Stimulated activated CD8-positive, alpha-beta memory T cell treated with anti-CD3 and anti-CD28 coated beads, Interleukin-7, amount 100 ng/mL, for 48 hours (primary cell): ENCODE measurements at places on chromosomes 3 and 15.
A peak's percentile ranks its signal among the peaks of the same experiment; 100 is the strongest.

DNA sequence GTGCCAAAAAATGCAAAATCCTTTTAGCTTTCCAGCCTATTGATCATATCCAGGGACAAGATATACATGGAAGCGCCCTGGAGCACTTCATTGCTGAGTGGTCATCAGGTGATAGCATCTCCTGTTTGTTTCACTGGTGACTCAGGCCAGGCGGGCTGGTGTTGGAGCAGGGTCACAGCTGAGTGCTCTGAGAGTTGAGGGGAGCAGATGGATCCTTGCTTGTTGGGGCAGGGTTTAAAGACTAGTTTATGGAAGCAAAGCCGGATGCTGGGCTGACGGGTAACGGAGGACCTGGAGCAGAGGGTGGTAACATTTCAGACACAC lies 405.0 kb upstream of the TPM1 start:
- no peak for DNase-seq

GRCh38 chr15:96336108-96336595 lies 5.7 kb downstream of the NR2F2 start:
- no peak for DNase-seq

GRCh38 chr3:151863611-151864010 lies 9.8 kb upstream of the SUCNR1 start:
- DNase-seq = no peak

GRCh38 chr3:126538316-126538715 lies 14.4 kb downstream of the CHST13 start:
- DNase-seq = no peak

DNA sequence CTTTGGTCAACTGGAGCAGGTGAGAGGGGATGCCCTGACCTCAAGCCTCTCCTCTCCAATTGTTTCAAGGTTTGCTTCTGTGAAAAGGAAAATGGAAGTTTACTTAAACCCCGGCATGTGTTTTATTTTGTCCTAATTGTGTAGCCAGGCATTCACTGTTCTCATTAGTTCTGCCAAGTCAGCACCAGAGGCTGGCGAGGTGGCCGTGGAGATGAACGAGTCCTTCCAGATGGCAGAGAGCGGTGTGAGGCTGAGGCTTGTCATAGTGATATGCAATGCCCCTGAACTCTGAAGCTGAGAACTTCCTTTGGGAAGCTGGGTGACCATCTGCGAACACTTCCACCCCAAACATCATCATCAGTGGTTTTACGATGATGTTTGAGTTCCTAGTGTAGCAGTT lies 199.6 kb downstream of the TJP1 start:
- DNase-seq = no peak

DNA sequence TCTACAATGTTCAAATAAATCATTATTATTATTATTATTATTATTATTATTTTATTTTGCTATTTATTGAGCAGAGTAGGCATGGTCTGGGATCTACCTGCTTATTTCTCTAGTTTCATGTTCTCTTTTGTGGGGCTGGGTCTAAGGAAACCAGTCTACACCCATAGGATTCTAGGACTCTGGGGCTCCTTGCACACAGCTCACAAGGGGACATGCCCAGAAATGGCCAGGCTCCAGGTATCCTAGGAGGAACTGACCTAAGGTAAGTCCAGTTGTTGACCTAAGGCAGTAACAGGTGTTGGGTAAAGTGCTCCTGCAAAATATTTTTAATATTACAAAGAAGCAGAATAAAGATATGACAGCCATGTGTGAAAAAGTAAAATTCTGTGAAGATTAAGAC lies 149.6 kb upstream of the TBL1XR1 start:
- no peak for DNase-seq

GRCh38 chr15:38130740-38131498 lies 121.7 kb upstream of the SPRED1 start:
- DNase-seq = no peak

DNA sequence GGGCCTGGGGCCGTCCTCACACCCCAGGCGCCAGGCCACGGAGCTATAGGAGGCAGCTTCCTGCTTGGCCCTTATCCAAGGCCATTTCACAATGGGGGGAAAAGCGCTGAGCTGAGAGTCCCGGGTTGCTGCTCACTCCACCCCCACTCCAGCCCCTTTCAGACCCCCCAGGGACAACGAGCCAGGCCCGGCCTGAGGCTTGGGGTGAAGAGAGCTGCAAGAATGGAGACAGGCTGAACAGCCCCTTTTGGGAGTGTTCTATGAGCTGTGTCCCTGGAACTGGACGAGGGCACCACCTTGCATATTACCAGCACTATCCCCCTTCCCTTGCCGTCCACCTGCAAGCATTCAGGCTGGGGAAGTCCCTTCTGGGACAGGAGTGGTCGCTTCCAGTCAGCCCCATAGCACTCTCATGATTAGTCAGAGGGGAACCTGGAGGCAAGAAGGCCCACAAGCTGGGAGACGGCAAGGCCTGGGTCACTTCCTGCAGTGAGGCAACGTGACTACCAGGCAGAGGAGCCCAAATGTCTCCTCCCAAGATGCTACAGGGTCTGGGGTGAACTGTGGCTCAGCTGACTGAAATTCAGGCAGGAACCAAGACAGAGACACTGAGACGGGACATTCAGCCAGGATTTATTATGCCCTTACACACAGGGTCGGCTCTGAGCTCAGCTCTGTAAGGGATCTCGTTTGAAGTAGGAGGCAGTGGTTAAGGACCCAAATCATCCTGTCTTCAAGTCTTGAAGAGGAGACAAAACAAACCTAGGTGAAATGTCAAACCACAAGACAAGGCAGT lies 8.6 kb upstream of the SRP14 start:
- DNase-seq = peak; percentile 83

- peak; percentile 23 for DNase-seq
Measured at GRCh38 chr15:43253431-43254403, 13.0 kb downstream of the TGM5 start.

DNA sequence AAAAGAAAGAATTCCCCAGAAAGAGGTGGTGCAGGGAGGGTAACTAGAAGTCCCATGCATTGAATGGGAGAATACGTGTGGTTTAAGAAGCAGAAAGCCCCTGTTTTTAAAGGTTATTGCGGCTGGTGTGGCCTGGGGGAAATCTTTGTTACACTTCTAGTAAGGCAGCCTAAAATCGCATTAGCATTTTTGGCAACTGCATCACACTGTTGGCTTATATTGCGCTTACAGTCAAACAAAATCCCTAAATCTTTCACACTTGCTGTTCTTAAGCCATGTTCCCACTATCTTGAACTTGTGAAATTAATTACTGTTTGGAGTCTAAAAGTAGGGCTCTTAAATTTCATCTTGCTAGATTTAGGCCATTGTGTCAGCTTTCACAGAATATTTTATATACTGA lies 66.0 kb upstream of the GOLIM4 start:
- DNase-seq = no peak

- DNase-seq = no peak
Measured at GRCh38 chr15:69316291-69316690, 17.6 kb downstream of the PAQR5 start.

DNA sequence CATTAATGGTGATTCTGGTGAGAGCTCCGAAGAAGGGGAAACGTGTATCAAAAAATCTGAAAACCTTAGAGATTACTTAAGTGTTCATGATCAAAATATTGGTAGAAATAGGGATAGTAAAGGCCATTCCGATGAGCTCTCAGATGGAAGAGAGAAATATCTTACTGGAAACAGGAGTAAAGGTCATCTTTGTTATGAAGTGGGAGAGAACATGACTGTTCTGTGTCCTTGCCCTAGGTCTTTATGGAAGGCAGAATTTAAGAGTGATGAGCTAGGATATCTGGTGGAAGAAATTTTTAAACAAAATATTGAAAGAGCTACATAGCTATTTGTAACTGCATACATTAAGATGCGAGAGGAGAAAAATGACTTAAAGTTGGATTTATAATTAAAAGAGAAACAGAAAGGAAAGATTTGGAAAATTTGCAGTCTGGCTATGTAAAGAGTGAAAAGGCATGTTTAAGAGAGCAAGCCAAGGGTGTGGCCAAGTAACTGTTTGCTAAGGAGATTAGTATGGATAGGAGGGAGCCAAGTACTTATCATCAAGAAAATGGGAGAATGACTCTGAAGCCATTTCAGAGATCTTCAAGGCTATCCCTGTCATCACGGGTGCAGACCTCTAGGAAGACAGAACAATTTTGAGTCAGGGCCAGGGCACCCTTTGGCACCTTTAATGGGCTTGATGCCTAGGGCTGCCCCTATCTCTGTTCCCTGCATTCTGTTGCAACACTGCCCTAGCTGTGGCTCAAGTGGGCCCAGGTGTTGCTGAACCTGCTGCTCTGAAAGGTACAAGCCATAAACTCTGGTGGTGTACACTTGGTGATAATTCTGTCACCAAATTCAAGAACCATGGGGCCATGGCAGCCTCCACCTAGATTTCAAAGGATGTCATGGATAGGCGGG lies 27.3 kb downstream of the SLMAP start:
- DNase-seq = no peak

DNA sequence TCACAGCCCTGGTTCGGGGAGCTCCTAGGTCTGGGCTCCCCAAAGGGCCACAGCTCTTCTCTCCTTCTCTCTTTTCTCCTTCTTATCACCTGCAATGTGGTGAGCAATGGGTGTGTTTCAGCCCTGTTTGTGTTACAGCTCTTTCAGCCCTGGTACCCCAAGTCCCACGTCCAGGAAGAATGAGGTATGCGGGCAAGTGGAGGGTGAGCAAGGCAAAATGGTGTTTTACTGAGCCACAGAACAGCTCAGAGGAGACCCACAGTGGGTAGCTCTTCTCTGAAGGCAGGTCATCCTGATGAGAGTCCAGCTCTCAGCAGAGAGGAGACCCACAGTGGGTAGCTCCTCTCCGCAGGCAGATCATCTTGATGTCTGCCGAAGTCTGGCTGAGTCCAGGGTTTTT lies 86.8 kb downstream of the BFSP2 start:
- no peak for DNase-seq

GRCh38 chr15:55856506-55857164 lies 113.7 kb upstream of the PRTG start:
- no peak for DNase-seq

- no peak for DNase-seq
Measured at GRCh38 chr3:178002113-178002512, 534.1 kb upstream of the KCNMB2 start.

DNA sequence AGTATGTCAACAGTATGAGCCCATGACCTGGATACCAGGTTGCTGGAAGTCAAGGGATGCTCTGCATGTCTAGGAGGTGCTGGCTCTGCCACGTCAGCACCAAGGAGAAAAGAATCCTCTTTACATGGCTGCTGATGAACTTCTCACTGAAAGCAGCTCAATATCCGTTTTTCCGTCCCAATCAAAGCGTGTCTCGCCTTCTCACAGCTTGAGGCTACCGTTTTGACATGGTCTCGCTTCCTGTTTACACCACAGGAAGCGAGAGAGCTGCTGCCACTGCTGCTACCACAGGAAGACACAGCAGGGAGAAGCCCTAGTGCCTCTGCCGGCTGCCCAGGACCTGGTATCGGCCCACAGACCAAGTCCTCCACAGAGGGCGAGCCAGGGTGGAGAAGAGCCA lies 27.3 kb downstream of the STARD5 start:
- DNase-seq = peak; percentile 73

DNA sequence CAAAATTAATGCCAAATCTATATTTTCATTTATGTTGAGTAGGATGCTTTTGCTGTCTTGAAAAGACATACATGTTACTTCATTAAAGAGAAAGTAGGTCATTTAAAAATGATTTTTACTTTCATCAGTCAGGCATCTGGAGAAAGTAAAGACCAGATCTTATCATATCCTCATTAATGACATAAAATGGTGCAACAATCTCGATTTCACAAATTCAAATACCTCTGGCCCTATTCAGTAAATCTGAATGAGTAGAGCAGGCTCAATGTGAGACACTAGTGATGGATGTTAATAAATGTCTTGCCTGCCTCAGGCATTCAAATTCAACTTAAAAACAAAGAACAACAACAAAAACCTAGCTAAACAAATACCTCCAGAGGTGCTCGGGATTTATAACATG lies 714.1 kb downstream of the NAALADL2 start:
- no peak for DNase-seq

DNA sequence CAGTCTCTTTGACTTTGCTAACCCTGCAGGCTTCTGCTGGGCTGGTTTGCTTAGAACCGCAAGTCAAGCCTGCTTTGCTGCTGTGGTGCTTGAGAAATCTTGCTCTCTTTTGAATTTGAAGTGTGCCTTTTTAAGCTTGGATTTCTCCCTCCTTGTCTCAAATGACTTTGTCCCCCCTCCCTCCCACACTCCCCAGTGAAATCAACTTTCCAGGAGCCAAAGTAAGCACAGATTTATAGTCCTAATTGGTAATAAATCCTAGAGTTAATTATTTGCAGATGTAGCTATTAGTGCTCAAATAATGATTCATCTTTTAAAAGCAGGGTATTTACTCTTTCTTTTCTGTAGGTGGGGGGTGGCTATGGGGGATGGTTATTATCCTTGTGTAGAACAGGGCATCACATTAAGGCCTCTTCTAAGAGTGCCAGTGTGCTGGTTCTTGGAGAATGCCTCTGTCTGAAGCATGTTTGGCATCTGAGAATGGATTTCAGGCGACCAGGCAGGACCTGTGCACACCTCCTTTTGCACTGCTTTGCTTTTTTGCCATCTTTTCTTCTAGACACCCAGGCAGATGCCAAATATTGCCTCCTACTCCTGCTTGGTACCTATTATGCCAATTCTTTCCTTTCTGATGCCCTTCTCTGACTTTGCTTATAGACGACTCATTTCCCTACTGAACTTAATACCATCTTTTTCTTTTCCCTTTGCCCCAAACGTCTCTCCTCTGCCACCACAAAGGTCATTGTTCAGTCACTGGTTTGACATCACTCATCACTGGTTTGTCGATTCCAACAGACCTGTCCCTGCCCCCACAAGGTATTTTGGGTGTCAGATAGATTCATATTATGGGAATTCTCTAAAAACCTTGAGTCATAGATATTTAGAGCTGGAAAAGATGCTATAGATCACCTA lies 50.7 kb downstream of the CLDN11 start:
- DNase-seq = no peak

DNA sequence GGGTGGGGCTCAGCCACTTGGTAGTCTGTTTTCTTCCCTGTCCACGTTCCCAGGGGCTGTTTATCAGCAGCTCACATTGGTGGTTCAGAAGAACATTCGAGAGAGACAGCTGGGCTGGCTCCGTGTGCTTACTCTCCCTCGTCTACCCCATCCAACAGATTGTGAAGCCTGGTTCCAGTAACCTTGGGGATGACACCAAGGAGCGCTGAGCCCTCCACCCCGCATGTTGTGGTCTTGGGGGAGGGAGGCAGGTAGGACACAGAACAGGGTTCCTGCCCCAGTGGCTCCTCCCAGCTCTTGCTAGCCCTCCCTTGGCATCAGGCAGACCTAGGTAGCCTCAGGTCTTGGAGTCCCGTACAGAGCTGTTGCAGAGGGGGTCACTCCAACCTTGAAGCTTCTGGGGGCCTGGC lies 33.1 kb downstream of the KLF13 start:
- no peak for DNase-seq

DNA sequence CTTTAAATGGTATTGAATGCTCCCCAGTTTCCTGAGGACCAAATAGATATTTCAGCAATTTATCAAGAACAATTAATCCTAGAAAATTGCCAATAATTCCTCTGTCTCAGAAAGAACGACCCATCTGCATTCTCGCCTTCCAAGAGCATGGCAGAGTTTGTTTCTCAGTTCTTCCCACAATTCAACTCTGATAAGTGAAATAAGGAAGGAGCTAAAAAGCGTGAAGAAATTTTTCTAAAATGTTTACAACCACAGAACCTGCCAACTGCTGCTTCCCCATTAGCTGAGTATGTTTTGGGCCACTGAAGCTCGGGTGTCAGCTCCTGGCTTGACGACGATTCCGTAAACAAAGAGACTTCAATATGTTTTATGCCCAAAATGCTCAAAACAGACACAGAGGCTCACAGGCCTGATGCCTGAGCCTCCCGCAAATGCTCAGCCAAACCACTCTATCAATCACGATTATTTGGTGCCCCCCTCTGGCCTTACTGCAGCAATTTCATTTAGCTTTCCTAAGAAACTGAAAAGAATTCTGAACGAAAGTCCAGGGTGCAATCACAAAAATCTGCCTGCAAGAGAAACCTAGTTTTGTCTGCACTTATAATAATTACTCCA lies 259.2 kb upstream of the CCDC54 start:
- no peak for DNase-seq
